ENCODE measurements at places on chromosomes 6 and 20.

DNA sequence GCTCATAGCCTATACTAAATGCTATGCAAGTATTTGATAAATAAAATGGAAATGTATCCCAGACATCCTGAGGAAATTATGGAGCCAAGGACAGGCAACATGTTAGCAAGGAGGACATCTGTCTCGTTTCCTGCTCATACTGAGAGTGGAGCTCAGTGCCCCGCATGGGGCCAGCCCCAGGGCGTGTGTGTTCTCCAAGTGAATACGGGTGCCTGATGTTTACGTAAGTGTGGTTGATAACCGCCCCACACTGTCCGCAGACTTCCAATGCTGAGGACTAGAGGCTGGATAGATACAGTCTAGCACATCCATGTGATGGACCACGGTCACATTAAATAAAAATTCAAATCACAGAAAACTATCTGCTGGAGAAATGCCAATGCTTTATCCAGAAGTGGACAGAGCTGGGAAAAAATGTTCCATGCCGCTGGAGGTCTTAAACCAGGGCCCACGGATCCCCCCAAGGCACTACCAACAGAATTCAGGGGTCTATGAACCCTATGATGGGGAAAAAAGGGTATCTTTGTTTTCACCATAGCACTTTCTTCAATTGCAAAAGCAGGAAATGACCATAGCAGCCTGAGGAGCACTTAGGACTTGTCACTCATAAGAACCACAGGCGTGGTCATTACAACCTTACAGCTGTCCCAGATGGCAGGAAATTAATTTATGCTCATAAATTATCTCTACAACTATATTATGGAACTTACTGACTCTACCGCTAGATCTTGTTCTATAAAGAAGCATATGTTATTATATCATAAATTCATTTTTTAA is 24.9 kb downstream of the TGM2 start:
- DNase-seq: no peak

- DNase-seq: no peak
These were observed 94.6 kb downstream of the ARMC2 start for GRCh38 chr6:108942556-108943492.

DNA sequence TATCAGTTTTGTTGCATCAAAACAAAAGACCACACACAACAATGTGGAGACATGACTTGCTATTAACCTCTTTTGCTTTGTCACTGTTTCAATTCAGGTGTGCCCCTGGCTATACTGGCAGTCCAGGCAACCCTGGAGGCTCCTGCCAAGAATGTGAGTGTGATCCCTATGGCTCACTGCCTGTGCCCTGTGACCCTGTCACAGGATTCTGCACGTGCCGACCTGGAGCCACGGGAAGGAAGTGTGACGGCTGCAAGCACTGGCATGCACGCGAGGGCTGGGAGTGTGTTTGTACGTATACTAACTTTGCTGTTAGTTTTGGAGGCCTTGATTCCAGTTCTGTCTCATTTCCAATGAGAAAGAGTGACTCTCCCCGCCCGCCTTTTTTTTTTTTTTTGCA is 356.9 kb downstream of the ARHGAP18 start:
- DNase-seq: no peak

- DNase-seq: no peak
These were observed 5.6 kb downstream of the PIM1 start for GRCh38 chr6:37175332-37176267.

DNA sequence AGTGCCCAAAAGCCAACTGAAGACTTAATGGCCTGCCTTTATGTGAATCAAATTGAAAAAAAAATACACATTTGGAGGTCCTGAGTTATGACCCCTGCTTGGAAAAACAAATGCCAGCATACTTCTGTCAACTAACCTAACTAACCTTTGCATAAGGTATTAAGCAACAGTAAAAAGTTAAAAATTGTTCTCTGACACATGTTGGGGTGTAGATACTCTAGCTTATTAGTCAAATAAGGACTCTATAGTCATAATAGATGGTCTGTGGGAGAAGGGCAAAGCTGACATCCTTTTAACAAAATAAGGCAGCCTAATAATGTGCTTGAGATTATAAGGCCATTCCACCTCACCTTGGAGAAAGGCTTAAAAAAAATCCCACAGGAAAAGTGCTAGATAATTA is 140.5 kb downstream of the HIVEP2 start:
- DNase-seq: no peak

DNA sequence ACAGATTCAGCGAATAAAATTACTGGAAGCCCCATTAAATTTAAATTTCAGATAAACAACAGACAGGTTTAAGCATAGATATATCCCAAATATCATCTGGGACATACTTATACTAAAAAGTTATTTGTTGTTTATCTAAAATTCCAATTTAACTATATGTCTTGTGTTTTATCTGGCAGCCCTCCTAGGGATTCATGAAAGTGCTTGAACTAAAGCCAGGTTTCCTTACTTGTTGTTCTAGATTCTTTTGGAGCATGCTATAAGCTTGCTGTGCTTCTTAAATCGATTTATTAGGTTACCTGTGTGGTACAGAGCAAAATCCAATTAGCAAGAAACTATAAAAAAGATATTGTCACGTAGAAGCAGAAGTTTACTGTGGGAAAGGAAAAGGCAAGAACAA is 202.5 kb upstream of the GMDS start:
- DNase-seq: no peak

DNA sequence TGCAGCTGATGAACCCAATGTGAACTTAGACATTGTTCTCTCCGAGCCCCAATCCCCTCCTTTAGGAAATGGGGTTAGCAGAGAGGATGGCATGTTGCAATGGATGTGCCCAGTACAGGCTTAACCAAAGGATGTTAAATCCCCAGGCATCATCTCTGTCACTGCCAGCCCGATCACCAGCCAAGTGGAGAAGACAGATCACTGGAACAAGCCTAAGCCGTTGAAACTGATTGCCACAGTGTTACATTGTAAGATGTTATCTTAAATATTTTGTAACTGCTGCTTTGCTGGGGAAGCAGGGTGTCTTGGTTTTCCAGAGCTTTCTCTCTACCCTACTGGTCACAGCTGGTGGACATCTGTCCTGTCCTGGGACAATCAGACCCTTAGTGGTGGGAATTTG is 783.4 kb upstream of the CHD6 start:
- DNase-seq: no peak

GRCh38 chr6:106086814-106087175 is 659 bp downstream of the PRDM1 start:
- no peak for DNase-seq

DNA sequence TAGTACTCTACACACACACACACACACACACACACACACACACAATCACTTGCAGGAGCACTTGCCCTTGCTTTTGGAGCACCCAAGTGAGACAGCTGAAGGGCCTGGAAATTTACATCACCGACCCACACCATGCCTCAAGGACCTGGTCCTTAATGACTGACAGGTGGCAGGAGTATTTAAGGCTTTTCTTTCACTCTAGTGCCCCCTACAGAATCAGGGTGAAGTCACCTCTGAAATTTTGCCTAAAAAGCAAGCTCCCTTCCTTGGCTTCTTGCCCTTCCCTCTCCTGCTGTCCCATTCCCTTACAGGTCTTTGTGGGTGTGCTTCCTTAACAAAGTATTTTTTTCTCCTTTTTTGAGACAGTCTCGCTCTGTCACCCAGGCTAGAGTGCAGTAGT is 353.5 kb upstream of the IRAK1BP1 start:
- DNase-seq: no peak

DNA sequence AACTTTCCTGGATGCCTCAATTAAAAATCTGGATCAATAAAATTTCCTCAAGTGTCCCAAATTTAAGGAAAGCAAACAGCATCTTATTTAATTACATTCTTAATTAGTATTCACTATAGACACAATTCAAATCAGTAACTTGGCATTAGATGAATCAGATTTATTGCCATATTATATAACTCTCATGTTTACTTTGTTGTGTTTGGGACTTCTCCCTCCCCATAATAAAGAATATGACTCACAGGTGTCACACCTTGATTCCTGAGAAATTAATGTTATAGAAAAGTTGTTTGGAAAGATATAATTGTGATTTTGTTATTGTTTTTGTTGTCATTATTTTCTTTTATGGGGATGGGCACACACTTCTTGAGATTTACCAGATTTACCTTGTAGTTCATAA is 18.4 kb downstream of the EYA4 start:
- DNase-seq: no peak

DNA sequence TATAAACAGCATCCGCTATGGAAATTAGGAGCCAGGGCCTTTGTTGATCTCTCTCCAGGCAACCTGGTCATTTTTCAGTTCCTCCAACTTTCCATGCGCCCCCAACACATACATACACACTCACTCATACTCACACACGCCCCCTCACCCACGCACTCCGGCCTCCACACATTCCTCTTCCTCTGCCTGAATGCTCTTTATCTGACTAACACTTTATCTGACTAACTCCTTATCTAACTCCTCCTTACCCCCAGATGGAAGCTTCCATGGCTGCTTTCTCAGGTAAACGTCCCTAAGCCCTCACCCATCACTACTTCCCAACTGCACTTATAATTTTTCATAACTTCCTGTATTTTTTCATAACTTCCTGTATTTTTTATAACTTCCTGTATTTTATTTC is 17.4 kb downstream of the CASS4 start:
- no peak for DNase-seq

GRCh38 chr6:44960898-44961297 is 367.2 kb upstream of the RUNX2 start:
- no peak for DNase-seq

- no peak for DNase-seq
These were observed 16.7 kb upstream of the TBC1D20 start for GRCh38 chr20:478949-479429.

DNA sequence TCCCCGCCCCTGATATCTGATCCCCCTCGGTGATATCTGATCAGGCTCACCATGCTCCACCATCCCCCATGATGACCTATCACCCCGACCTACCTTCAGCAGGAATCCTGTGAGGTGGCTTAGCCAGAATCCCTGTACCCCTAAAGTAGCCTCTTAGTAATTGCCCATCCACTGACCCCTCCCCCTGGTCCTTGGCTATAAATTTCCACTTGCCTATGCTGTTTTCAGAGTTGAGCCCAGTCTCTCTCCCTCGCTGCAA is 177.5 kb upstream of the GGTLC1 start:
- no peak for DNase-seq

- DNase-seq: no peak
These were observed 143.2 kb downstream of the CEBPB start for GRCh38 chr20:50333812-50334211.

GRCh38 chr6:63864061-63864460 is 228.5 kb downstream of the PHF3 start:
- DNase-seq: no peak

Data from omental fat pad (tissue), 4 donors.